Activated CD8-positive, alpha-beta memory T cell treated with anti-CD3 and anti-CD28 coated beads for 1 hour (primary cell): ENCODE measurements at places on chromosomes 3 and 15.
A peak's percentile ranks its signal among the peaks of the same experiment; 100 is the strongest.

DNA sequence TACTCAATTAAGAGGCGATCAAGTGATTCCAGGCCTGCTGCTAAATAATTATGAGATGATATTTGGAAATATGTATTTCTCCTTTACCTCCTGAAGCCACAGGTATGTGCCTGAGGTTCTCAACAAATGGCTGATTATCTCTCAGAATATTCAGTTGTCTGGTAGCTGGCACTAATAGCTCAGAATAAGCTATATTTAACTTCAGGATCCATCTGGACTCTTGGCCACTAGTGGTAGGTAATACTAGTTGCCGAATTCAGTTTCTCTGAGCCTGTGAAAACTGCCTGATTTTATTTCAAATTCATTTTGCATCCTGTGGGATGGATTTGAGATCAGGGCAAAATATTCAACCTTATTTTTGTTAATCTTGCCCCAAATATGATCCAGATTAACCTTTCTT is 499.0 kb downstream of the DIPK2A start:
- no peak for DNase-seq

DNA sequence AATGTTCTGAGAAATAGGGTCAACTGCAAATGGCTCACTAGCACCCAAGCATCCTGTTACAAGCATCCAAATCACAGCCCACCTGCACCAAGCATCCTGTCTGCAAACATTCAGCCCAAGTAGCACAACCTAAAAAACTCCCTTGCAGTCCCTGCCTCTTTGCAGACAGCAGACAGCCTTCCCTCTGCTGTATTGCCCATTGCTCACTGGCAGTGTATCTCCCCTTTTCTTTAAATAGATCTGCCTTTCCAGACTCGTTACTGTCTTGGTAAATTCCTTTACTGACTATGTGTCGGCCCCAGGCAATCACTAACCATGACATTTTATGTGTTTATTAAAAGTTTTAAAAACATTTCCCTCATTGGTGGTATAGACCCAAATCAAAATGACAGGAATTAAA is 155.4 kb downstream of the ADAMTSL3 start:
- no peak for DNase-seq

DNA sequence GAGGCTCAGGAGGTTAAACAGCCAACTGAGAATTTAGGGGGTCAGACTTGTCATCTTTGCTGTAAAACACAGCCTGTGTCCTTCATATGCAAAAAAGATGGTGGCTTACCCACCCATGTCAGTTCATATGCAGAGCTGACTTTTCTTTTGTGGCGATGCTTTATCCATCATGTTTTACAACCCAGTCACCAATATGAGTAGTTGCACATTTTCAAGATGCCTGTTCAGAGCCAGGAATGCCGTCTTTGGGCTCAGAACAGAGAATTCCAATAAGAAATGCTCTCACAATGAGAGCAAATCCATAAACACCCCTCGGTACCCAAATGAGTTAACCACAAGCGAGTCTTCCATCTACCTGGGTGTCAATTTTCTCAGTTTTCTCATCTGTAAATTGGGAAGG is 83.6 kb downstream of the TIGIT start:
- no peak for DNase-seq

DNA sequence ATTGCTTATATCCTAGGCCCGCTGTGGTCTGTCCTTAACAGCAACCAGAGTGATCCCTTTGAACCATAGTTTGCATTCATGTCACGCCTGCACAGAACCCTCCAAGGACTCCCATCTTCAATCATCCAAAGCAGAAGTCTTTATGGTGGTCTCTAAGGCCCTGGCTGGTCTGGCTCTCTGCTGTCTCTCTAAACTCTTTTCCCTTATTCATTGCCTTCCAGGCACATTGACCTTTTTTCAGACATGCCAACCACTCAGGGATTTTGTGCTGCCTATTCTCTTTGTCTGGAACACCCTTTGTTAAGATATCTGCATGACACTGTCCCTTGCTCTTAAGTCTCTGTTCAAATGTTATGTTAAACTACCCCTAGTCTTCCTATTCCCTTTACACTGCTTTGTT is 21.9 kb upstream of the ZBTB47 start:
- DNase-seq: no peak

- peak; percentile 44 for DNase-seq
Measured at GRCh38 chr15:99450896-99451358, 114.9 kb upstream of the MEF2A start.

DNA sequence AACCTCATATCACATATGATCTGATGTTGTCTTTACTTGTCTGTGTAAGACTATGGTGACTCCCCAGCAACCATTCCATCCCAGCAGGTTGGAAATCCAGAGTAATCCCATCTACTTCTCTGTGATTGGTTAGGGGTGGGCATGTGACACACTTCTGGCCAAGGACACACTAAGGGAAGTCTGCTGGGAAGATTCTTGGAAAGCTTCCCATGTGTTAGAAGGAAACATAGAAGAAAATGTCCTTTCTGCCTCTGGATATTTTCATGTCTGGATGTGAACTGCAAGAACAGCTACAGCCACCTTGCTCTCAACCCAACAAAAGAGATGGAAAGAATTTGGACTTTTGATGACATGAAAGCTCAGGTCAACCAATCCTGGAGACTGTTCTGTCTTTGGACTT is 2.6 kb upstream of the UBE2Q2 start:
- no peak for DNase-seq

DNA sequence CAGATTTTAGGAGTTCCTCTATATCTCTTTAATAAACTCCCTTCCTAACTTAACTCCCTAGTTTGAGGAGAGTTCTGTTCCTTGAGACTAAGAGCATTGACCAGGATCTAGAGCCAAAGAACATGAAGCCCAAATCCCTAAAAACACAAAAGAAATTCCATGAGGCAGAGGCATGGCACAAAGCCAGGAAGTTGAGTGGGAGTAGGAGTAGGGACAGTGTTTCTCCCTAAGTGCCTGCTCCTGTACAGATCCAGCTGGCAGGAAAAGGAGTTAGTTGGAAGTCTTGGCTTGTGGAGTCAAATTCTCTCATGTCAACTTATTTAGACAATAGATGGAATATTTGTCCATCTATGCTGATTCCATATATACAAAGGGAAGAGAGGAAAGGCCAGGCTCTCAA is 11.4 kb downstream of the ACTC1 start:
- DNase-seq: no peak

GRCh38 chr3:118097226-118097625 is 937.4 kb downstream of the IGSF11 start:
- DNase-seq: no peak

DNA sequence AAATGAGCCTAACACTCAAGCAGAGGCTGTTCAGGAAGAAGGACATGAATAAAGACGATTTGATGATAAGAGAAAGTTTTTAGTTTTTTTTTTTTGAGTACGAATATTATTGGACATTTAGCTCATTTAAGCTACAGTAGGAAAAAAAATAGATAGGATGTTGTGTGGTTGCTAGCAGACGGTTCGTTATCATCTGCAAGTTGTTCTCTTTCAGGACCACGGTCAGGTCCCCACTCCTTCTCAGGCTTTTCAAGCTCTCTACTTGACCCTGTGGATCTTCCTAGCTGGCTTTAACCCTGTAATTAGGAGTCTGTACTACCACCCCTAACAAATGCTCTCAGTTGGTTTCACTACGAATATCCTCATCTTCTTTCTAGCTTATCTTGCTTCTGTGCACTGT is 1.1 kb downstream of the KCNH8 start:
- DNase-seq: no peak

DNA sequence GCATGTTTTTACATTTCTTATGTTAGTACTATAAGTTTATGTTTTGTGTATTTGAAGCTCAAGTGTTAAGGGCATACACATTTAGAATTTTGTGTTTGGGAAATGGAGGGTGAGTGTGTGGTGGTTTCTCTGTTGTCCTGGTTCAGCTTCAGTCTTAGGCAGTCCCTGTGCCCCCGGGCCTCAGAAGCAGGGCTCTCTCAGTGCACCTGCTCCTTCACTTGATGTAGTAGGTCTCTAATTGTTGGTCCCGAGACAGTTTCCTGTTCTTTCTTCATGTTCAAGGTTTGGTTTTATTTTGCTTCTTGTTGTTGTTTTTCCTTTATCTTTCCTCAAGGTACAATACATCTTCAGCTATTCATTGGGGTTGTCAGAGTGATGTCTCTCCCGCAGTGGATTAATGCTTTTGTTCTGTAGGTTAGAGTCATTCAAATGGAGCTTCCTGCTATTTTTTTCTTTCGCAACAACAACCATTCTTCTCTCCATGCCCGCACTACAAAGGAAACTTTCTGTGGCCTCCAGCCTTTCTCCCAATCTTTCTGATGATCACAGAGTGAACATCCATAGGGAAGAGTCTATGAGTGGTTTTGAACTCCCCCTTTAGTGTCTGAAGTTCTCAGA is 177.8 kb upstream of the GOLGA6L4 start:
- DNase-seq: no peak

DNA sequence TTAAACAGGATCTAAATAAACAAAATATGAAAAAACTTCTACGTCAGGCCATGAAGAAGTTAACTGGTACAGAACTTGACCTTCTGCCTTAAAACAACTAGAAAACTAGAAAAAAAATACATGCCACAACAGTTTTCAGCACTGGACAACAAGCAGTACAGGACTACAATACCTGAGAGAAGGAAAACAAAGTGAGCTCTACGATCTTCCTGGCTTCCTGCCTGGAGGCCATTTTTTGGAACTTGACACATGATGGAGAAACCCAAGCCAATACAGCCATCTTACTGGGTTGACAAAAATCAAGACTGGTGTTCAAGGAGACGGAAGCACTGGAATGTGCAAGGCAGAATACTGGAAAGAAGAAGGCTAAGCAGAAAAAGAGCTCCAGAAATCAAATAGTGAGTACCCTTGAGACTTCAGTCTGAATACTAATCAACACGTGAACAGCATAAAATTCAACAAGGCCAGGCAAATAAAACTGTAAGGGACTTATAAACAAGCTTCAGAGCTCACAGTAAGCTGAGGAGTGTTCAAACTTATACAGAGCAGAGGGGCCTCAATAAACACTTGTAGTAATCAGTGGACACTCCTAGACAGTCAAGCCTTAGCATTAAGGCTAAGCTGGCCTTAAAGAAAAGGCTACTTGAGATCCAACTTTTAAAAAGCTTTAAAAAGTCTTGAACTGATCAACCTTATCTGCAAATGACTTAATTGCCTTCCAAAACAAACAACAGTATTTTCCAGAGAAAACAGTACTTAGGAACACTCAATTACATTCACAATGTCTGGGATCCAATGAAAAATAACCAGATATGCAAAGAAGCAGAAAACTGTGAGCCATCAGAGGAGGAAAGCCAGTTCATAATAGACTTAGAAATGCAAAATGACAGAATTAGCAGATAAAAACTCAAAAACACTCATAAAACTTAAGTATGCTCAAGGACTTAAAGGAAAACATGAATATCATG is 63.2 kb downstream of the DLG1 start:
- DNase-seq: no peak

DNA sequence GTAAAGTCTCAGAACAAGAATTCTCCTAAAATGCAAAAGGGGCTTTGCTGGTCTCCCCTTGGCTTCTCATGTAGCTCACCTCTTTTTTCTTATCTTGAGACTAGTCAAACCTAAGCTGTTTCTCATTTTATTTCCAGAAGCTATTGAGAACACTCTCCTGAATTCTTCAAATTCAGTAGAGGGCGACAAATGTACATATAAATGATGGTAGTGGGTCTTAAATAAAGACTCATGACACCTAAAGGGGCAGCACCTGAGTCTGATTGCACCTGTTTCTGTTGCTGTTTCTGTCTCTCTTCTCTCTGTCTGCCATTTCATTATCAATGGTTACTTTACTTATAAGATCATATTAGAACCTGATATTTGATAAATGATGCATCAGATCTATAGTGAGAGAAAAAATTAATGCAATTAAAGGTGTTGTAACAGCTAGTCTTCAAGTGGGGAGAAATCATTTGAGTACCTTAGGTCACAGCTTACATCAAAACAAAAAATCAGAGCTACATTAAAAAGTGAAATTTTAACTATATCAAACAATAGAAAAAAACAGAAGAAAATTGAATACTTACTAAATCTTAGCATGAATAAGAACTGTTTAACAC is 7.0 kb downstream of the ADIPOQ start:
- no peak for DNase-seq

GRCh38 chr3:155232605-155233004 is 60.9 kb downstream of the STRIT1 start:
- DNase-seq: no peak

DNA sequence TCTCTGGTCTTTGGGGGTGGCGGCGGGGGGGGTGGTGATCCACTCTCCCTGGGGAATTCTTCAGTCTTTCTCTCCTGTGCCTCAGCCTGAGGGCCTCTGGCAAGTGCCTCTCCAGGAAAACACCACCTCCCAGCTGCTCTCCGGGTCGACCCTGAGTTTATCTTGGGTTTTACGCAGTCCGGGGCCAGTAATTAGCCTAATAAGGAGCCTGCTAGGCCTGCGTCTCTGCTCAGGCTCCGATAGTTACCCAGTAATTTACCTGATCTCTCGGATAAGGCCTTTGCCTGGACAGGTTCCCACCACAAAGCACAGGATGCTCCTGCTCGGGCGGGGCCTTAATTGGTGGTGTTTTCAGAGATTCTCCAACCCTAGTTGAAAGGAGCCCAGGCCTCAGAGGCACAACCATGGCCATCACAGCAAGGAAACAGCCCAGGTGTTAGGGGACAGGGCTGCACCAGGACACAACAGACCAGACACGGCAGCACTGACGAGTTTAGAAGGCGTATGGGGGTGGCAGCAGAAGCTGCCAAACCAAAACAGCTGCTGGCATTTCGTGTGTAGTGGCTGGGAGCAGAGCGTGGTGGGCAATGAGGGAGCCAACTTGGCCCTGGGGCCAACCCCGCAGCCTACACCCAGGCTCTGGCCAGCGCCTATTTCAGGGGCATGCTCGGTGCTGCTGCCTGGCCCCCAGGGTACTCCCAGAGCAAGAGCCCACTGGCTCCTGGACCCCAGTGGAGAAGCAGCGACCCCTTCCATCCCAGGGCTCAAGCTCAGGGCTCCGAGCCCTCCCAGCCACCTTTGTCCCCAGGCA is 71.4 kb downstream of the KLF13 start:
- DNase-seq: no peak

DNA sequence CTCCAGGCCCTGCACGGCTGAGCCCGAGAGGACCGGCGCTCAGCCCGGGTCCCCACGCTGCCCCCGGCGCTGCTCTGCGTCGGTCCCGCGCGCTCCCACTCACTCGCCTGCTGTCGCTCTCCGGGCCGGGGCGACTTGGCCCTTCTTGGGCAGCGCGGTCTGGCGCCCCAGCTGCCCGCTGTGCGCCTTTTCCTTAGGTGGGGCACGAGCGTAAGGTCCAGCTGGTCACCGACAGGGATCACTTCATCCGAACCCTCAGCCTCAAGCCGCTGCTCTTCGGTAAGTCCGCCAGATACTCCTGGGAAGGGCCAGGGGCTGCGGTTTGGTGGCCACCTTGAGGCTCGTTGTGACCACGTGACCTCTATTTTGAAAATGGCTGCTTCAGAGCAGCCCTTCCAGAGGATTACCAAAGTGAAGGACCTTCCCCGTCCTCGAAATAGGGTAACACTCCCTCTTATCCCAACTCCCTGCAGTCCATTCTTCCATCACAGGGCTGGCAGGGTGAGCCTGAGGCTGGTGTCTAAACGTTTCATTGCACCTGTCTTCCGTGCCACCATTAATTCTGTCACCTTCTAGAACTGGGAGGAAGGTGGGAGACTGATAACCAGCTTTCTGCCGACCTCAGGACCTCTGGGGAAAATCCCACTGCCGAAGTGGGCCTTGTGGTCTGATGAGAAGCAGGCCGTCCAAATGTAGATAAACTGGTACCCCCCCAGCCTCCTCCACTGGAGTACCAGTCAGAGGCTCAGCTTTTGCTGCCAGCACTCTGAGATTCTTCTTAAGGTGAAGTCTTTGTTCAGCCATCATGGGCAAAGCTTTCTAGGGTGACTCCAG is 812 bp downstream of the P4HTM start:
- no peak for DNase-seq
